Esophagus squamous epithelium (tissue), 5 donors: ENCODE measurements at places on chromosomes 13 and 19. TPM values are rescaled to one million over a fixed set of nuclear protein-coding genes. Genes with fewer than 3 reads are reported as not detected.

Gene CYP2A6
- total RNA-seq = not detected

Gene TGFBR3L
- not detected for total RNA-seq

Gene CEBPA
- total RNA-seq = 32.5 TPM

Gene ABCC4
- 12.6 TPM for total RNA-seq

Gene LILRB5
- 9.3 TPM for total RNA-seq

Gene KANK3
- 4.8 TPM for total RNA-seq

Gene ZNF667
- total RNA-seq = 0.64 TPM

Gene ATP8A2
- not detected for total RNA-seq

Gene ZNF850
- 5.0 TPM for total RNA-seq

Gene IL11
- not detected for total RNA-seq

Gene RFPL4A
- total RNA-seq = not detected

Gene SOX1
- total RNA-seq = not detected

Gene LHFPL6
- total RNA-seq = 4.1 TPM

Gene CATSPERD
- total RNA-seq = not detected

Gene IGFL1
- 22.9 TPM for total RNA-seq

Gene CYP2A7
- not detected for total RNA-seq

Gene ILF3
- total RNA-seq = 123 TPM

Gene CTXN1
- 2.7 TPM for total RNA-seq

Gene PIBF1
- 10.6 TPM for total RNA-seq

Gene NUP58
- 44.3 TPM for total RNA-seq

Gene SLC7A9
- not detected for total RNA-seq

Gene RAB20
- 7.0 TPM for total RNA-seq

Gene ZNF563
- total RNA-seq = 0.19 TPM

Gene C13orf42
- total RNA-seq = not detected

Gene TICAM1
- 9.6 TPM for total RNA-seq

Gene NFKBIB
- total RNA-seq = 34.0 TPM

Gene SIGLEC9
- total RNA-seq = 0.49 TPM

Gene PSG3
- total RNA-seq = not detected

Gene ZNF579
- total RNA-seq = 2.6 TPM

Gene LILRB4
- total RNA-seq = 6.7 TPM

Gene IGSF23
- not detected for total RNA-seq

Gene CCDC8
- total RNA-seq = 0.64 TPM

Gene ATP4B
- total RNA-seq = not detected

Gene ASPDH
- total RNA-seq = not detected

Gene SLC25A30
- 5.3 TPM for total RNA-seq

Gene DIAPH3
- total RNA-seq = 11.1 TPM

Gene ZNF135
- total RNA-seq = 1.1 TPM

Gene ACTMAP
- 2.5 TPM for total RNA-seq

Gene SCAMP4
- total RNA-seq = 72.3 TPM

Gene C1QTNF9
- total RNA-seq = not detected

Gene RUBCNL
- total RNA-seq = not detected

Gene FFAR3
- total RNA-seq = not detected

Gene TMEM255B
- 3.2 TPM for total RNA-seq

Gene ZNF443
- total RNA-seq = 6.4 TPM

Gene LAIR1
- total RNA-seq = 10.9 TPM

Gene LIN7B
- 14.1 TPM for total RNA-seq

Gene CDADC1
- 4.0 TPM for total RNA-seq

Gene WDR87
- total RNA-seq = not detected

Gene CACNA1A
- total RNA-seq = not detected

Gene VAV1
- total RNA-seq = 7.6 TPM
